ENCODE measurements at places on chromosomes 6 and 20. TPM values are rescaled to one million over a fixed set of nuclear protein-coding genes. Genes with fewer than 3 reads are reported as not detected.

MCHR2 gene
- not detected for polyA plus RNA-seq

BHLHE23 gene
- polyA plus RNA-seq: not detected

DPPA5 gene
- polyA plus RNA-seq: not detected

TULP1 gene
- polyA plus RNA-seq: not detected

EPHA7 gene
- polyA plus RNA-seq: 3.0 TPM

PGM3 gene
- polyA plus RNA-seq: 7.3 TPM

TBX18 gene
- polyA plus RNA-seq: 0.31 TPM

RFX6 gene
- 0.54 TPM for polyA plus RNA-seq

FARS2 gene
- polyA plus RNA-seq: 15.4 TPM

NELFE gene
- polyA plus RNA-seq: 55.6 TPM

POM121L2 gene
- polyA plus RNA-seq: not detected

HLA-DMA gene
- 76.5 TPM for polyA plus RNA-seq

SALL4 gene
- not detected for polyA plus RNA-seq

PTPN1 gene
- polyA plus RNA-seq: 18.0 TPM

NMBR gene
- polyA plus RNA-seq: not detected

PDE10A gene
- polyA plus RNA-seq: 0.22 TPM

ADGRF4 gene
- polyA plus RNA-seq: not detected
